ENCODE measurements at places on chromosomes 16 and 17.

GRCh38 chr16:75152635-75153034 lies 4.3 kb downstream of the ZFP1 start:
- DNase-seq, result no peak

DNA sequence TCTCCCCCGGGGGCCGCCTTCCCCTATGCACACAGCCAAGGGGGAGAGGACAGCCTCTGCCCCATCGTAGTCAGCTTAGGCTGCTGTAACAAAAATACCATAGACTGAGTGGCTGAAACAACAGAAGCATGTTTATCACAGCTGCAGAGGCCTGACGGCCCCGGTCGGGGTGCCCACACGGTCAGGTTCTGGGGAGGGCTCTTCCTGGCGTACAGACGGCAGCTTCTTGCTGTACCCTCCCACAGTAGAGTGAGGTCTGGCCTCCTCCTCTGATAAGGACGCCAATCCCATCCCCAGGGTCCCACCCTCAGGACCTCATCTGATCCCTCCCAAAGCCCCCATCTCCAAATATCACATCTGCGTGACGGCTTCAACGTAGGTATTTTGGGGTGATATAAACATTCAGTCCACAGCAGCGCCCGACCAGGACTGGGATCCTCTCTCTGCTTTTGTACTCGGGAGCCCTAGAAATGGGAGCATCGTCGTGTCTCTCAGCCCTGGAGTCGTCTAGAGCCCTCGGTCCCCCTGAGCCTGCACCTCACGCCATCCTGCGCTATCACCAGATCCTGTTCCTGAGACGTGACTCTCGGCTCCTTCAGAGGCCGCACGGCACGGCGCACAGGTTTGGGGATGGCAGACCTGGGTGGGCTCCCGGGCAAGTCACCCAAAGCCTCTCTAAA lies 67.8 kb downstream of the RPH3AL start:
- no peak for DNase-seq

- no peak for DNase-seq
These were observed 134.2 kb downstream of the MGAT5B start for GRCh38 chr17:77002103-77003045.

DNA sequence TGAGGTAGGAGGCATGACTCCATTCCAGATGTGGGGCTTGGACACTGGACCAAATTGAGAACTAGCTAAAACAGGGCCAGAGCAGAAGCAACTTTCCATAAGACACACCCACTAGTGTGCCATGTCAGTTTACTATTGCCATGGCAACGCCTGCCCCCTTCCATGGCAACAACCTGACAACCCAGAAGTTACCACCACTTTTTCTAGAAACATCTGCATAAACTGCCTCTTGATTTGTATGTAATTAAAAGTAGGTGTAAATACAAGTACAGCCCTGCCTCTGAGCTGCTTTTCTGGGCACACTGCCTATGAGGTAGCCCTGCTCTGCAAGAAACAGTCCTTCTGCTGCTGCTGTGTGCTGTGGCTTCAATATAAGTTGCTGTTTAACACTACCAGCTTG lies 19.5 kb upstream of the SCNN1B start:
- no peak for DNase-seq

DNA sequence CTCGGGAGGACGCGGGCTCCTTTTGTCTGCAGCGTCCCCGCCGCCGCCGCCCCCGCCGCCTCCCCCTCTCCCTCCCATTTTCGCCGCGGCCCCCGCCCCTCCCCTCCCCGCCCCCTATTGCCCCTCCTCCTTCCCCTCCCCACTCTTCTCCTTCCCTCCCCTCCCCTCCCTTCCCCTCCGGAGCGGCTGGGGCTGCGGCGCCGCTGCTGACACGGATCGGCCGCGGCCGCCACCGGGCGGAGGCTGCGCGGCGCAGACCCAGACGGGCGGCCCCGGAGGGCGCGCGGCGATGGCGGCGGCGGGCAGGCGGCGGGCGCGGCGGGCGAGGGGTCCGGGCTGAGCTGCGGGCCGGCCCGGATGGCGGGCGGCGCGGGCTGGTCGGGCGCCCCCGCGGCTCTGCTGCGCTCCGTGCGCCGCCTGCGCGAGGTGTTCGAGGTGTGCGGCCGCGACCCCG lies at the start of gene RAB11FIP4:
RAB11FIP4 (plus strand) TSS at position 180 of the 454 bp plus-strand sequence; CDS start at position 358, 178 bp downstream.
- no peak for DNase-seq

DNA sequence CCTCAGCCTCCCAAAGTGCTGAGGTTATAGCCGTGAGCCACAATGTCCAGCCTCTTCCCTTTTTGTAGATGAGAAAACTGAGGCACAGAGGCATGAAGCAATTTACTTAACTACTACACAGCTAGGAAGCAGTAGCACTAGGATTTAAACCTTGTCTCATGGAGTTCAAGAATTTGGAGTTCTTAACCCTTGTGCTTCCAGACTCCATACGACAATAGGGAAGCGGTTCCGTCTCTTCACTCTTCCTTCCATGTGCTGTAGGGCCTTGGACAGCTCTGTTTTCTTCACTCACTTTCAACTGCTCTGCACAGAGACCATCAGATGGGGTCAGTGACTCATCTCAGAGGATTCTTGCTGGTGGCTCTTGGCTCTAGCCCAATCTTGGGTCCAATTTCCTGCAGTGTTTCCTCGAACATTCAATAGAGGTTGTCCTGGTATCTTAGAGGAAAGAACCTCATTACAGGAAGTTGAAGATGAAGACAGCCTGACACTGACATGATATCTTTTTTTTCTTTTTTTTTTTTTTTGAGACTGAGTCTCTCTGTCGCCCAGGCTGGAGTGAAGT lies 19.3 kb downstream of the ITGAL start:
- DNase-seq, result no peak

GRCh38 chr17:73283841-73284282 lies 22.2 kb upstream of the CPSF4L start:
- no peak for DNase-seq

GRCh38 chr17:49520386-49521087 lies 25.4 kb downstream of the NGFR start:
- no peak for DNase-seq

- DNase-seq, result no peak
These were observed 17.9 kb upstream of the BEAN1 start for GRCh38 chr16:66409156-66409555.

DNA sequence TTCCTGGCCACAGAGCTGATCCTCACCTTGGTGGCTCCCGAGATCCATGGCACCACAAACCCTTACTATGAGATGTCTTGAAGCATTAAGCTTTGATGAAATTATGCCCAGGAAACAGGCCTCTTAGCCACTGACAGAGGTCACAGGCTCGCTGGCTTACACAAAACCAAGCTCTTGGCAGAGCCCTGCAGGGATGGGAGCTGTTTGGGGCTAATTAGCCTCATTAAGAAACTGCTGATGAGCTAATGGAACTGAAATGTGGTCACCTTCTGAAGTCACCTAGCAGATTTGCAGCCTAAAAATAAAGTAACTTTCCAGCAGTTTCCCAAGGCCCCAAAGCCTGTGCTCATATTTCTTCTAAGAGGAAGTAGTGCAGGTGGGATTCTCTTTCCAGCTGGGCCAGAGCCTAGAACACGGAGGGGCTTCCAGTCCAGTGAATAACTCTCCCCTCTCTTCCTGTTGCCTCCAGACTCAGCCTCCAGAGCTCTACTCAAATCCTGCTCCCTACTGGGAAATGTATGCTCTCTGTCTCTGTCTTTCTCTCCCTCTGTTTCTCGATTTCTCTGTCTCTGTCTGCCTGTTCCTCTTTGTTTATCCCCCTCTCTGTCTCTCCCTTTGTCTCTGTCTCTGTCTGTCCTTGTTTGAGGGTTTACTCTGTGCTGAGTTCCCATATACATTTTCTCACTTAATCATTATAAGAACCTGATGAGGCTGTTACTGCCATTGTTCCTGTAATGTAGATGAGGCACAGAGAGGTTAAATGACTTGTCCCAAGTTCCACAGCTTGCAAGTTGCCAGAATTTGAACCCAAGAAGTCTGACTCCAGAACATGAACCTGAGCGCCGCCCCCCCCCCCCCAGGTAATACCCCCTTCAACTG lies 338.9 kb downstream of the CA10 start:
- DNase-seq, result no peak

DNA sequence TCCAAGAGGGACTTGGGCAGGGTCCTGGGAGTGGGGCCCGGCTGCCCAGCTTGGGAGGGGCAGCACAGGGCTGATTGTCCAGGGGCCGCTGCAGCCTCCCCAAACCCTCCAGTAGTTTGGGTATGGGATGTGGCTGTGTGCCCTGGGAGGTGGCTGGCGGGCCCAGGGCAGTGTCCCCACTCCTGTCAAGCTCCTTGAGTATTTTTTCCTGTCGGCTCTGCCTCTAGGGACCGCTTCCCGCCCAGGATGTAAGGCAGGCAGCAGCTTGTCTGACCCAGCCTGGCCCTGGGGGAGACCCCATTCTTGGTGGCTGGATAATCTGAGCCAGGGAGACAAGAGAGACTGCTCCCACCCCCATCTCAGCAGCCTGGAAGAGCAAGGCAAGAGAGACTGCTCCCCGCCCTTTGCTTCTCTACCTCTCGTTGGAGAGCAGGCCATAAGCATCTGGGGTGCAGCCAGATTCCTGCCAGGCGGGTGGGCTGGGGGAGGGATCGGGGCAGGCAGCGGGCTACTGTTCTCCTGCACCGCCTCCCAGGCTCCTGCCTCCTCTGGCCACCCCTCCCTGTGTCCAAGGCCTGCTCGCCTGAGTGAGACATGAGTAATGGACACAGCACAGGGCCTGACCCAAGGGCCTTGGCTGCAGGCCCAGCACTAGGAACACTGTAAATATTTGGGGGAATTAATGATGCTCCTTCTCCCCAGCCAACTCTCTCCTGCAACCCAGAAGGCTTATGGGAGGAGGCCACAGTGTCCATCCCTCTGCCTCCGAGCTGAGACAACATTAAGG lies 18.4 kb upstream of the ITGA3 start:
- no peak for DNase-seq

GRCh38 chr16:25097276-25097975 lies 14.1 kb upstream of the LCMT1 start:
- DNase-seq, result no peak

GRCh38 chr16:53511084-53511402 lies 8.0 kb upstream of the AKTIP start:
- no peak for DNase-seq

DNA sequence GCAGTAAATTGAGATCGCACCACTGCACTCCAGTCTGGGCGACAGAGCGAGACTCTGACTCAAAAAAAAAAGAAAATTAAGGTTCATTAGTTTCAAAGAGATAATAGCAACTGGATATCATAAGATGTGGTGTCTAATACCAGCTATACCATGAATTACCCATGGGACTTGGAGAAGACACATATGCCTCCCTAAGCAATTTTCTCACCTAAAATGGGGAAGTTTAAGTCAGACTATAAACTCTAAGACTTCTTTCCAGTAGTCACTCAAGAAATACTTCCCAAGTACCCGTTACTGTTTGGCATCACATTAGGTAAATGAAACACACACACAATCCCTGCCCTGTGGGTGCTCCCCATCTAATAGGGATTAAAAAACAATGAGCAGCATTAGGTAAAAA lies 22.6 kb downstream of the SMURF2 start:
- DNase-seq, result no peak

- no peak for DNase-seq
These were observed 16.2 kb downstream of the OTOP3 start for GRCh38 chr17:74951680-74952421.

DNA sequence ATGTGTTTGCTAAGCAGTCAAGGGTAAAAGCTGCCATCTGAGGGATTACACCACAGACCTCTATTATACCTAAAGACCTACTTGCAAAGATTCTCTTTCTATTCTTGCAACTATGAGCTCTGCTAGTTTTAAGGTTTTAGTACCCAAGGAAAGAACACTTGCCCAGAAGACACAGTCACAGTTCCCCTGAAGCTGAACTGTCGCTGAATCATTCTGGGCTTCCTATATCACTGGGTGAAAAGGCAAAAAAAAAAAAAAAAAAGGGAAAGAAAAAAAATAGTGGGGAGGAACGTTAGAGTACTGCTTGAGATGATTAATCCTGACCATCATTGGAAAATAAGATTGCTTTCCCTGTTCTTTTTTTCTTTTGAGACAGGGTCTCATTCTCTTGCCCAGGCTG lies 37.9 kb downstream of the LYRM1 start:
- DNase-seq, result no peak

DNA sequence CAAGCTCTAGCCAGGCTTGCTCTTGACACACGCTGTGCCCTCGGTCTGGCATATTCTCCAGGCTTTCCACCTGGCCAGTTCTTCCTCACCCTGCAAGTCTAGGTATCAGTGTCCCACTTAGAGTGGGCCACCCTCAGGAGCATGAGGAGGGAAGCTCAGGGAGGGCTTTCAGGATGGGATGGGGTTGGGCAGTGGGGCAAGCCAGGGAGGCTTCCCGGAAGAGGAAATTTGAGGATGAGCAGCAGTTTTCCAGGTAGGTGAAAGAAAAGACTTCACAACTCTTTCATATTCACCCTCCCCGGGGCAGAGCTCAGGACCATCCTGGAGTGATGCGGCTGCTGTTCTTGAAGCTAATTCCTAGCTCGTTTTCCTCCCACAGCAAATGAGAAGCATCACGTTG lies 14.5 kb upstream of the LDHD start:
- DNase-seq, result no peak

- DNase-seq, result no peak
These were observed 32.7 kb downstream of the CMC2 start for GRCh38 chr16:80973991-80974390.

DNA sequence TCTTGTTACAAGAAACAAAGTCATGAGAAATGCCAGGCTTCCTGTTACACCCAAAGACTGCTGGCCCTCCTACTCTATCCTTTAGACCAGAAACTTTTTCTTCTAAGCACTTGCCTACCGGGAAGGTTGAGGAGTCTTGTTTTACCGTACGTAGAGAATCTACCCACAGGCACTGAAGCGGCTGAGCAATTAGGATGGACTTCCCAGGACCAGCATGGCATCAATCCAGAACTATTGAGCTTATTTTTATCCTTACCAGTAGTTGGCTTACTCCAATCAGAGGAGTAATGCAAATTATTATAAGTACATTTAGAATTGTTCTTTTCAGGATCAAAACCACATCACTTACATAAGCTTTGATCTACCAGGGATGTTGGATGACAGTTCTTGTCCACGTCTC lies 25.6 kb downstream of the CEP95 start:
- DNase-seq, result no peak

- DNase-seq, result no peak
These were observed 17.2 kb downstream of the ATP6V0A1 start for GRCh38 chr17:42475835-42476234.

GRCh38 chr16:2037647-2038381 lies 9.8 kb downstream of the NTHL1 start:
- DNase-seq, result no peak

DNA sequence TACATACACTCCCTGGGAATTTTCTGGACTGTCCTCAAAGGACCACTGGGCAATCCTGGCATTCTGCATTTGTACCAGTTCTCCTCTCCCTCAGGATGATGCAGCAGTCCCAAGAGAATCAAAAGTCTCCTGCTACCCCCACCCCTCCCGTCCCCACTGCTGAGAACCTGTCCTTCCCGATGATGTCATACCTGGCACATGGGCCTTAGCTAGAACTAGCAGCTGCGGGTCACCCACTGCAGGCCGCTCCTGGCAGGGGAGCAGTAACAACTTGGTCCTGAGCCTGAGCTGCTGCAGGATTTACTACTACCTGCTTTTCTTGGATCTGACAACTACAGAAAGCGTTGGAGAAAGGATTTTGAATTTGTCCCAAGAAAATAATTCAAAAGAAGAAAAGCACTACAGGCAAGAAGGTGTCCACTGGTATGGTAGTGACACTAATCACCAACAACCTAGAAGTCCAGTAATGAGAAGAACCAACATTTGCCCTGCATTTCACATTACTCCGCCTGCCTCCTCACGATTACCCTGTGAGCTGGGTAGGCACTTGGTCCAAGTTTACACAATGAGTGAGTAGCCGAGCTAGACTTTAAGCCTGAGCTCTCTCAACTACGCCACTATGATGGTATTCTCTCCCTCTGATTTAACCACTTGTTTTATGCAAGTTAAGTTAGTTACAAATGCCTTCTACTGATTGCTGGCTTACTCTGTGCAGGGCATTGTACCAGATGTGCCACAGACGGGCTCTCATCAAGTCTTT lies 55.3 kb upstream of the ETV4 start:
- DNase-seq, result no peak

All from central memory CD8-positive, alpha-beta T cell (primary cell).